ENCODE measurements at places on chromosomes 11 and 22.

- ATAC-seq = no peak
Measured at GRCh38 chr11:130792772-130793171, 123.5 kb downstream of the SNX19 start.

DNA sequence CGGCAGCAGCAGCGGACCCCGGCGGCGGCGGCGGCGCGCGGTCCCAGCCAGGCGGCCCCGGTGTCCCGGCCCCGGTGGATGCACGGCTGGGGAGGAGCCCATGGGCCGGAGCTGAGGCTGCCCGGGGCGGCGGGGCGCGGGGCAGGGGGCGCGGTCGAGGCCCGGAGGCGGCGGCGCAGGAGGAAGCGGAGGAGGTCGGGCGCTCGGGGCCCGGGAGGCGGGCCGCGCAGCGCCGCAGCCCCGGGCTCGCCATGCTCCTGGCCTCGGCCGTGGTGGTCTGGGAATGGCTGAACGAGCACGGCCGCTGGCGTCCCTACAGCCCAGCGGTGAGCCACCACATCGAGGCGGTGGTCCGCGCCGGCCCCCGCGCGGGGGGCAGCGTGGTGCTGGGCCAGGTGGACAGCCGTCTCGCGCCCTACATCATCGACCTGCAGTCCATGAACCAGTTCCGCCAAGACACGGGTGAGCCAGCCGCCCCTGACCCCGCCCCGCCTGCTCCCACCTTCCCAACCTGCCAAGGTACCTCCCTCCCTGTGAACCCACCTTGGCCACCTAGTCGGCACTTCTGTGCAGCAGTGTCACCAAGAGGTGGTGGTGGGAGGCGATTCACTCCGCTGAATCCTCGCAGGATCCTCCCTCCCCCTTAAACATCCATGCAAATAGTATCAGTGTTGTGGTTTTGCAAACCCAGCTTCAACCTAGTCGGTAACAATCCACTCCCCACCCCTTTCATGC lies 580 bp downstream of the DTX4 start:
- ATAC-seq = no peak

GRCh38 chr11:5291207-5291838 lies 10.4 kb downstream of the OR51B4 start:
- ATAC-seq = no peak

GRCh38 chr11:69265210-69265609 lies 28.7 kb upstream of the MYEOV start:
- no peak for ATAC-seq

- ATAC-seq = no peak
Measured at GRCh38 chr11:31641477-31642062, 132.0 kb downstream of the ELP4 start.

DNA sequence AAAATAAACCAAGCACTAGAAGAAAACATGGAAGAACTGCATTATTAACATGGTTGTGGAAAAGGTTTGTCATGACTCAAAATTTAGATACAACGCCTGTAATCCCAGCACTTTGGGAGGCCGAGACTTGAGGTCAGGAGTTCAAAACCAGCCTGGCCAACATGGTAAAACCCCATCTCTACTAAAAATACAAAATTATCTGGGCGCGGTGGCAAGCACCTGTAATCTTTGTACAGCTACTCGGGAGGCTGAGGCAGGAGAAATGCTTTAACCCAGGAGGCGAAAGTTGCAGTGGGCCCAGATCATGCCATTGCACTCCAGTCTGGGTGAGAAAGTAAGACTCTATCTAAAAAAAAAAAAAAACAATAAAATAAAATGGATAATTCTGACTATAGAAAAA lies 23.7 kb downstream of the GNB1L start:
- ATAC-seq = no peak

GRCh38 chr22:29734838-29735237 lies 15.0 kb downstream of the CABP7 start:
- ATAC-seq = no peak

DNA sequence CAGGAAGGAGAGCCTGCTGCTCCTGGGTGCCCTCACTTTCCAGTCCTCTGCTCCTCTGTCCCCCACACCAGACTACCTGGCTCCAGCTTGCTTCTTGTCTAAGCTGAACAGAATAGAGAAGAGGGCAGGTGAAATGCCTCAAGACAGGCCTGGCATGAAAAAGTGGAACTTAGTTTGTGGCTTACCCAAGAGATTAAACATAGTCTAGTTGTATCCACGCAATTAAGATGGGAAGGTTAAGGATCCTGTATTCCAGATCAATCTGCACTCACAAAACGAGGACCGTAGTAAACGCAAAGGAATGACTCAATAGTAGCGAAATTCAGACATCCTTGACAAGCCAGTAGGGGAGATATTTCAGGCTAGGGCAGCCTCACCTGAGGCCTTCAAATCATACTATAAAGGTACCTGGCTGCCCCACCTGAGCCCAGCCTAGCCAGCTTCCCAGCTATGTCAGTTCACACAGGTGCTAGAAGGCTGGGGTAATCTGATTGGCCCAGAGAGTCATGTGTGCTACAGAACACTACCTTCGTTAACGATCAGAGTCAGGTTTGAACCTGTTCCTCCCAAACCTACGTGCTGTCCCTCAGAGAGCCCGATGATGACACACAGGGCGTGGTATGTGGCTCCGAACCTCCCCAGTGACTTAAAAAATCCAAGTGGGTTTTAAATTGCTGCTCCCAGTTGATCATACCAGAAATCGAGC lies 46.5 kb downstream of the AHNAK start:
- no peak for ATAC-seq

DNA sequence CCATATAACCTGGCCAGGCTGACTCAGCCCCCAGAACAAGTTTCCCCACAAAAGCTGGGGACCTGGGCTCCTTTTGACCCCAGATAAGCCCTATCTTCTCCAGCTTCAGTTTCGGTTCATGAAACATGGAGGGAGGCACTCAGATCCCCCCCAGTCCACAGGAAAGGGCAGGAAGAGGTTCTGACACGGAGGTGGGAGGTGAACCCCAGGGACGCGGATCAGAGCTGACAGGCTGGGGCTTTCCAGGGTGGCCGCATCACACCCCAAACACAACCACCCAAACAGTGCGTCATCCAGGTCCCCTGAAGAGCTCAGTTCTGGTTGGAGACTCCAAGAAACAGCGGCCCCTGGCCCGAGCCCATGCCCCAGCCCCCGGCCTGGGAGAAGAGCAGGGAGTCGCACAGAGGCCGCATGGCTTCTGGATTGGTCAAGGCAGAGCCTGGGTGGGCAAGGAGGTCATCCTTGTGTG lies 44.3 kb upstream of the A4GALT start:
- no peak for ATAC-seq

- no peak for ATAC-seq
Measured at GRCh38 chr22:34255042-34255441, 334.8 kb upstream of the LARGE1 start.

DNA sequence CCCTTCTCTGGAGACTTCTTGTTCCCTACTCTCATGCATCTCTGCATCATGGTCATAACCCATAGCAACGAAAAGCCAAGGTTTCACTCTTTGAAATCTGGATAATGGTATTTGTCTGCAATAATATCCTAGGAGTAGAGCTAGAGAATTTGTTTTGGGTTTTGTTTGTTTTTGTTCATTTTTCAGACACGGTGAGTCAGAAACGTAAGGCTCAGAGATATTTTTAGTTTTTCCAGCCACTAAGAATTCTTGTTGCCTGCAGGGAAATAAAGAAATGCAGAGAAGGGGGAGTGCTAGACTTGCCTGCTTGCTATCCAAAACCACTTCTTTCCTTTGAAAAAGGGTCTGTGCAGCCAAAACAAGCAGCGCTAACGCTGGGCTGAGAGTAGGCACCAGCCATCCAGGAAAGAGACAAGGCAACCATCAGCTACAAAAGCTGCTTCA lies 26.0 kb downstream of the POU2AF3 start:
- no peak for ATAC-seq
